Left colon (tissue), 2 donors: ENCODE measurements at places on chromosomes 5 and 9. TPM values are rescaled to one million over a fixed set of nuclear protein-coding genes. Genes with fewer than 3 reads are reported as not detected.
A peak's percentile ranks its signal among the peaks of the same experiment; 100 is the strongest.

- DNase-seq, result no peak
These were observed 558.3 kb downstream of the DTWD2 start for GRCh38 chr5:118430076-118430475.

The GARIN3 gene
- not detected for total RNA-seq

DNA sequence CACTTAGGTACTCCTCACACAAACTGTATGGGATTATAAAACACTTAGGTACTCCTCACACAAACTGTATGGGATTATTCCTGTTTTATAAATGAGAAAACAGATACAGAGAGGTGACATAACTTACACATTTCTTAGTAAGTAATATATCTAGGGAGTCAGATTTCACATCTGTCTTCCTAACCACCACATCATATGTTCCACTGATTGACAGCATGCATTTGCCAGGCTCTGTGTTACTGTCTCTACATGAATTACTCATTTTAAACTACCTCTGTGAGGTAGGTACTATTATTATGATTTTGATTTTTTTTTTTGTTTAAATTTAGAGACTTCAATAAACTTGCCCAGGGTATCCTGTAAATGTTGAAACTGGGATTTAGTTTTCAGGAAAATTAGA lies 232.7 kb downstream of the CCDC171 start:
- no peak for DNase-seq

DNA sequence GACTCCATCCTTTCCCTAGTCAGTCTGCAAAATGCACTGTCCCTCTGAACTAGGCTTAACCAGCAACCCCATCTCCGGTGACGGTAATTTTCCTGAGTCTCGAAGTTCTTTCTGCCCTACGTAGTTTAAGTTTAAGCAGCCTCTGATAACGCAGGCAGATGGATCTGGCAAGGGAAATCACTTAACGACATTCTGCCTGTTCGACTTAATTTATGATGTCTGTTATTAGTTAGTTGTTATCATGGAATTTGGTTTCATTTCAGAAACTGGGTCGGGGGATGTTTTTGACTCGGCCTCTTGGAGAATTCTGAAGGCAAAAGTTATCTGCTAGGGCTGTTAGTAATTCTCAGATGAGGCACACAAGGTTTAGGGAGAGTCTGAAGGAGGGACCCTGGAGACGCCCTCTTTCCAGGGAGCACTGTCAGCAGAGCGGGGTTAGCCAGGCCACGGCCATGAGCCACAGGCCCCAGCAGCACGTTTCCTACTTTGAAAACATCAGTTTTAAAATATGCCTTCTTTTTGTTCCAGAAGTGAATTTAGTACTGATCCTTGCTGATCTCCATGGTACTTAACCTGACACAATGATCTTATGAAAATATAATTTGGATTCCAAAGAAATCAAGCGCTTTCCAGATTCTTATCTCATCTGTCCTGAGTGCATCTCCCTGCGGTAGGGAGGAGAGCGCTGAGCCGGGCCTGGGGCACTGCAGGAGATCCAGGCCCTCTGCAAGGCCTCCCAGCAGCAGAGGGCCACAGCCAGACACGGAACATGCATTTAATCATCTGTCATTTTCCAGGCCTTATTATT lies 171.0 kb upstream of the OTULINL start:
- DNase-seq, result no peak

GRCh38 chr5:156826150-156826549 lies 23.9 kb upstream of the PPP1R2B start:
- no peak for DNase-seq

GRCh38 chr5:151461312-151461711 lies 13.9 kb downstream of the SLC36A1 start:
- no peak for DNase-seq

GRCh38 chr9:130870491-130871381 lies 25.9 kb downstream of the QRFP start:
- no peak for DNase-seq

GRCh38 chr9:123893831-123894460 lies 36.0 kb downstream of the DENND1A start:
- DNase-seq, result no peak

- no peak for DNase-seq
These were observed 17.8 kb upstream of the RAB3C start for GRCh38 chr5:58565033-58565432.

The SMIM33 gene
- 2.8 TPM for total RNA-seq

DNA sequence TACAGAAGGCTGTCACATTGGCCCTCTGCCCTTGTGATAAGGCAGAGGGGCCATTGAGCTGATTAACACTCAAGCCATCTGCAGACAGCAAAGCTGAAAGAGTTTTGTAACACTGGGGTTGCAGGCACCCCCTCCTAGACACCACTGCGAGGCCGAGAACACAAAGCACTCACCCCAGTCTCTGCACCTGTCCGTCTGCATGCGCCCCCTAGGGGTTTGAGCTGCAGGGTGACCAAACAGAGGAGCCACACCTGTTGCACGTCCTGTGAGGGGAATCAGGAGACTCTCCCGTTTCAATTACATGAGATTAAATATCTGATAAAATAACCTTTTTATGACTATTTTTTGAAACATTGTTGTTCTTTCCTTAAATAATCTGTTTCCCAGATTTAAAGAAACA lies 1180.4 kb downstream of the CDH9 start:
- no peak for DNase-seq

DNA sequence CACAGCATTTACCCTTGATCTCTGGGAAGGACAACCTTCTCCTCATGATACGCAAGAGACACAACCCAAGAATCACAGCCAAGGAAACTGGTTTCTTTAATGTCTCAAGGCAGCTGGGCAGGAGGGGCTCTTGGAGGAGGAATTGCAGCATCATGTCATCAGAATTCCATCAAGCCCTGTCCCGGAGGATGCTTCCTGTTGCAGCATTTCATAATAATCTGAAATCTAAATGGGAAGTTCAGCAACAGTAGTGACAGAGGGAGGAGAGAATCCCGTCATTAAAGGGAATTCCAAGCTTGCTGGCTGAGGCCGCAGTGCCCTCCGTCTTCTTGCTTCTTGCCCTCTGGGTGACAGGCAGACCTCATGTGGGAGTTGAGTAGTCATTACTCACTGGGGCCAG lies 192.7 kb downstream of the TENT4A start:
- DNase-seq, result no peak

DNA sequence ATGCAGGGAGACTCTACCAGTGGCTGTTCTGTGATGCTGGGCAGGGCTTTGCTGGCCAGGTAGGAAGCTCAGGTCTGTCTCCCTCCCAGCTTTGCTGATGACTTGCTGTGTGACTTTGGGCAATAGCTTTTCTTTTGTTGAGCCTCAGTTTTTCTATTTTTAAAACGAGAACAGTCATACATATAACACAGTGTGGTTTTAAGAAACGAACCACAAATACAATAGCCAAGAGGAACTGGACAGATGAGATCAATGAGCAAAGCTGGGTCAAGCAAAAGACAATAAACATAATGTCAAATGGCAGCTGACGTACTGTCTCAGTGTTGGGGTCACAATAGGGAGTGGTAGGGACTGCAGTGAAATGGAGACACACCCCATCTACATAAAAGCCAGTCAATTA lies 20.2 kb downstream of the SLIT3 start:
- no peak for DNase-seq

DNA sequence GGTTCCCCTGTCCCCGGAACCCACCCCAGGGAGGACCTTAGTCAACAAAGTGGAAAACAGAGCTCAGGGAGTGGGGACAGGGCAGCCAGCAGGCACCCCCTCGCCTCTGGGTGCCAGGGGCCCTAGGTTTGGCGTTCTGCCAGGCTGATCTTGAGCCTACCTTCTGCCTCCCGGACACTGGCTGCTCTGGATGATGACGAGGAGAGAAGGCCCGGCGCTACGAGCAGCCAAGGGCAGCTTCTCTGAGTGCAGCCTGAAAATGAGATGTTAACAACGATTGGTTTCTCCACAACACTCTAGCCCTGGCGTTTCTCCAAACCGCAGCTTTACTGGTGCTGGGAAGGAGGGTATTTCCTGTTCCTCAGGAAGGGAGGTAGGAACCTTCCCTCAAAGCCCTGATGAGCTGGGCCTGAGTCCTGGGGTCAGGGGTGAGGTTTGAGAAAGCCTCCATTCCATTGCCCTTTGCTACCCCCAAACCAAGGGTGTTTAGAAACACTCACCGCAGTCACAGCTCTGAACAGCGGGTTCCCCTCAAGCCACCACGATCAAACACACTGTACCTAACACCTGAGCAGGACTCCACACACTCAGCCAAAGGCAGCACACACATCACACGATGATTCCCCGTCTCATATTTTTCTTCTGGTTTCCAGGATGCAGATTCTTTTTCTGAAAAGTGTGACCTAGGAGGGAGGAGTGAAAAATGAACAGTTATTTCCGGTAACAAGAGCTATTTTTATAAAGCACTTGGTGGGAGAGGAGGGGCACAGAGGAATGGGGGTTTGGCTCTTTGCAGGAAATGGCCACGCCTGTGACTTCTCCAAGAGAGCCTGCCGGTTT lies at the start of gene STING1:
STING1 (minus strand) TSS at position 709 of the 840 bp plus-strand sequence. CDS start 1,054 bp downstream, outside the sequence.
- DNase-seq, result peak; percentile 91

DNA sequence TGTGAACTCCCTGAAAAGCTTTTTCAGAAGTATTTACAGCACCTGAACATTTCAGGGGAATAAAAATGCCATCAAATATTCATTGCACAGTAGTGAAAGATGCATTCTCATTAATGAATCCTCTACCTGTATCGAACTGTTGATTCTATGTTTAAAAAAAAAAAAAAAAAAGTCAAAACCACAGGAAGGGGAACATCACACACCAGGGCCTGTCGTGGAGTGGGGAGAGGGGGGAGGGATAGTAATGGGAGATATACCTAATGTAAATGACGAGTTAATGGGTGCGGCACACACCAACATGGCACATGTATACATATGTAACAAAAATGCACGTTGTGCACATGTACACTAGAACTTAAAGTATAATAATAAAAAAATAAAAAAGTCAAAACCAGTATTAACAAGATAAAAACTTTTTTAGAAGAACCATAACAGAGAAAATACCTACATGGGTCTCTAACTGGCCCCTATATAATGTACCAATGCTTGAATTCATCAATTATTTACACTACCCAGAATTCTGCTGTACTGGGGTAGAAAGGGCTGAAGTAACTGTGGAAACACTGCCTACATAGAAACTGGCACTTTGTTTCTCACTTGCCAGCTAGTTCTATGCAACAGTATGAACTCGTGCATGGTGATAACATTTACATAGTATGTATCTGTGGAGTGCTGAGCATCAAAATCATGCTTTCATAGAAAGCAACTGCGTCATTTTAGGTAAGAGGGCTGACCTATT lies 48.9 kb downstream of the GNAQ start:
- DNase-seq, result no peak

The IL9 gene
- not detected for total RNA-seq

The NDUFS6 gene
- total RNA-seq, result 31.8 TPM

DNA sequence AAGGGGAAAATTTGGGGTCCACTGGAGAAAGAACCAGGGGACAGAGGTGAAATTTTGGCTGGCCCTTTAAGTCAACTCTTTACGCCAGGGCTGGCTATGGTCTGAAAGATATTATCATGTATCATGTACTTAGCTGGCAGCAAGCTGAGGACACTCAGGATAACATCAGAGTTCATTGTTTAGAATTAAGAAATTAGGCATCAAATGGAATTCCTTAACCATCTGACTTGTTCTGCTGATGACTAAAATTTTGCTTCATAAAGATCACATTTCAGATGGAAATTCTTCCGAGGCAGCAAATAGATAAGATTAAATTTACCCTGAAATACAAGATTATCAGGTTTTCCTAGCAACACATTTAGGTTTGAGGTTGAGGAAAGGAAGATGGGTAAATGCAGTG lies 269.4 kb upstream of the KLF9 start:
- no peak for DNase-seq

DNA sequence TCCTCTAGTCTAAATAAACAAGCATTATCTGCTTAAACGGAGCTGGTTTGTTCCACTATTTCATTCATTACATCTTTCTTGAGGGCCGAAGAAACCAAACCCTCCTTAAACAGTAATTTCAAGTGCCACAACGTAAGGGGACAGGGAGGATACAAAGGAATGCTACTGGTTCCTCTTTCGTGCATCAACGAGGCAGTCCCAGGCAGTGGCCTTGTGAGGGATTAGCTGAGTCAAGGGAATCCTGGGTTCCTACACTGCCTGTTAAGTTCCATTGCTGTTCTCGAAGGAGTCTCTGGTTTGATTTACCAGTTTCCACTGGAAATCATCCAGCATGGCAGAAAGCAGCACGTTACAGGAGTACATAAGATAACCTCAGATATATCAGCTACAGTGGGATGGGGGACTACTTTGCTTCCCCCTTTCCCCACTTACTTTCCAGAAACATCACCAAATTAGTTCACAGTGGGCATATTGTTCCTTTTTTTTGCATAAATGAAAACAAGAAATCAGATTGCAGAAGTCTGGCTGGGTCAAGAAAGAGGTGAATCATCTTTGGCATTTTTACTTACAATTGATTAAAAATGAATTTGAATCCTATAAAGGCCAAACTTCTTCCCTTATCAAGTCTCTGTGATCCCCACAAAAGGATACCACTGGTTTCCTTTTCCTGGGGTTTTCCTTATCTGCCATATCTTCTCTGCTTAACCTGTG lies 2.5 kb upstream of the RANBP3L start:
- DNase-seq, result no peak

DNA sequence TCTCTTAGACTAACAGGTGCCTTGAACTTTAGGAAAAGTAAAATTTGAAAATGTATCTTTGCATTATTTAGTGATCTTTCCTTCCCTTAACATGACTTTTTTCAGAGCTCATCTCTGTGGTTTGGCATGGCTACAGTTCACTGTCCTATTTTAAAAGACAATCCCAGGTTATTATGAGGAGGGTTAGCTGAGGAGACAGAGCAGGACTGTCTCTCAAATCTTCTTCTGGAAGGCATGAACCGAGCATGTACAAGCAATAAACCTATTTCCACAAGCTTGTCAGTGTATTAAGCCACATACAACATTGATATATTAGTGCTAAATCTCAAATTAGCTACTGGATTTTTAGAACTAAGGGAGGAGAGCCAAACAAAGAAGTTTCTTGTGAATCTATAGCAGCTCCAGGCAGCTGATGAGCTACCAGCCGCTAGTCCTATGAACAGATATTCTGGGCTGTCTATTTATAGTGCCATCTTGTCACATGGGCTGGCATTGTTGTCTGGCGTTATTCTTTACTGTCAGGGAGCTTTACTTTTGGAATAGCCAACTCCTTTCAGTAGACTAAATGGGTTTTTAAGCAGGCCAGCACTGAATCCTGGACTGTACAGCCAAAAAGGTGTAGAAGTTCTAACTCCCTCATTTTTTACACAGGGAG lies 171.2 kb upstream of the ACTBL2 start:
- DNase-seq, result no peak

The IFNK gene
- not detected for total RNA-seq

DNA sequence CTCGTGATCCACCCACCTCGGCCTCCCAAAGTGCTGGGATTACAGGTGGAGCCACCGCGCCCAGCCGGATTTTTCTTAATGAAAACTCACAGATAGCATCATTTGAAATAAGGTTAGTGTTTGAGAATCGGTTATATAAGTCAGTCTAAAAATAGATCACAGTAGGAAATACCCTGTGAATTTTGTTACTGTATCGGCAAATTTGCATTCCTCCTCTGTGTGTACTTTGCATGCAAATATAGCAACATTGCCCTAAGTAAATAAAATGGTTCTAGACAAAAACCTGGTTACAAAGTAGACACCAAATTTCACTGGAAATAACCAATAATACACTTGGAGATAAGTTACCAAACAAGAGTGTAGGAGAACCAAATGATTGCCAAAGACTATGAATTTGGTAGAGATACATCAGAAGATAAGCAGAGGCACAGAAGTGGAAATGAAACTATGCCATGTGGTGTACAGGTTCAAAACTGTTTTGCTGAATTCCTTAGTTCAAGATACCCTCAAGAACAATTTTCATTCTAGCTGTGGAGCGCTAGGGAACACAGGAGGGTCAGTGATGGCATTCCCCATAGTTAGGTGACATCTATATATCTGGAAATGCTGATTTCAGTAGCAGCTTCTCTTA lies 58.1 kb downstream of the ICE1 start:
- no peak for DNase-seq

- DNase-seq, result no peak
These were observed 61.2 kb upstream of the CNOT6 start for GRCh38 chr5:180433032-180433422.
